NCI-H1092 (cell line): ENCODE measurements at places on chromosomes 3 and 15.

DNA sequence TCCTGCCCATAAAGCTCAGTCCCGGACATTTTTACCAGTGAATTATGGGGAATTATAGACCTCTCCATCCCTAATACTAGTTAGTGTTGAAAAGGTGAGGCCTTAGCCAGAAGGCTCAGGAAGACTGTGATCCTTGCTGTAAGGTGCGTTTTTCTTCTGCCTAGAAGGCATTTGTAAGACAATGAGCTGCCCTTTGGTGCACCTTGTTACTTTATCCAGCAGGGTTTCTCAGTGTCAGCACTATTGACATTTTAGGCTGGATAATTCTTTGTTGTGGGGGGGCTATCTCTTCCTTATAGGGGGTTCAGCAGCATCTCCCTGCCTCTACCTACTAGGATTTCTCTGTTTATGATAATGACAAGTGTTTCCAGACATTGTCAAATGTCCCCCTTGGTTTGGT lies 108.1 kb upstream of the ABHD17C start:
- DNase-seq, result no peak

DNA sequence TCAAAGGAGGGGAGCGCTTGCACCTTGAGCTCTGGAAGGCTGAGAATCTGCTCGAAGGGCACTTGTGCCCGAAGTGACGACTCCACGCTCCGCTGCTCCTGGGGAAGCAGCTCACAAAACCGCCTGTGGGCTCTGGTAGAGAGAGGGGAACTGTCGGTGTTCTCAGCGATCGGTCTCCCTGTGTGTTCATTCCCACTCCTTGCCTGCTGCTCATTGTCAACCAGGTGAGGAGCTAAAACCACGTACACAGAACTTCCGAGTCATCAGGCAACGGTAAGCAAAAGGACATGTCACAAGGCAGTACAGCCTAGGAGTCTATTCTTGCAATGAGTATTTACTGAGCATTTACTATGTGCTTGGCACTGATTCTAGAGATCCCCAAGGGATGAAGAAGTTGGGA lies 1.5 kb downstream of the CIB1 start:
- no peak for DNase-seq

GRCh38 chr3:194057570-194058188 lies 78.3 kb upstream of the HES1 start:
- DNase-seq, result no peak

GRCh38 chr15:89130201-89130600 lies 41.9 kb downstream of the ABHD2 start:
- DNase-seq, result no peak

DNA sequence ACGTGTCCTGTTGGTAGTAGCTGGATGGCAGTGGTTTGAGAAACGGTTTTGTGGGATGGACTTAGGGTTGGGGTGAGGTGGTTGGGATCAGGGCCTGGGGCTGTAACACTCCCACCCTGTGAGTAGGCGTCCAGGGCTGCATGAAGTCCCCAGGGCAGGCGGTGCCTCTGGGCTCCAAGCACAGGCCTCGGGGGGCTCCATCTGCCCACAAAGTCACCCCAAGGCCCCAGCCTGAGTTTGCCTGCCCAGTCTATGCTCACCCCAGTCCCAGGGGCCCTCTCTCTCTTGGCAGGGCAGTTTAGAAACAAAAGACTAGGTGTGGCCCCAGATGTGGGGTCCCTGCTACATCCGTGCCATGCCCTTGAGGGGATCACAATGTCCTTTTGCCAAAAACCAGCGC lies 86.9 kb upstream of the PRR23E start:
- DNase-seq, result no peak

DNA sequence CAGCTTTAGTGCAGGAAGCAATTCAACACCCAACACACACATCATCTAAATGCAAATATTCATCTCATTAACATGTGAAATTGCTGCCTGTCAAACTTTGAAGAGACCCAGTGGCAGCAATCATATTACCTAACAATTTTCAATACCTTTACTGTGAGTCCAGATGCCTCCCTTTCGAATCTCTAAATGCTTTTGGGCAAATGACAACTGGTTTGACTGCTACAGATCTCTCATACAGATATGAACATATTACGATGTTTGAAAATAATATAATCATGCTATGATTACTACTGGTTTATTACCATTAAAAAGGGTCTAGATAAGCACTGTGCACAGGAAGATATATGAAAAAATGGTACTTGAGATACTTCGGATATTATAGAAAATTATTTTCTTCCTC lies 137.9 kb downstream of the ADAMTS9 start:
- DNase-seq, result no peak

- DNase-seq, result no peak
Measured at GRCh38 chr3:188378786-188379185, 224.8 kb downstream of the LPP start.

DNA sequence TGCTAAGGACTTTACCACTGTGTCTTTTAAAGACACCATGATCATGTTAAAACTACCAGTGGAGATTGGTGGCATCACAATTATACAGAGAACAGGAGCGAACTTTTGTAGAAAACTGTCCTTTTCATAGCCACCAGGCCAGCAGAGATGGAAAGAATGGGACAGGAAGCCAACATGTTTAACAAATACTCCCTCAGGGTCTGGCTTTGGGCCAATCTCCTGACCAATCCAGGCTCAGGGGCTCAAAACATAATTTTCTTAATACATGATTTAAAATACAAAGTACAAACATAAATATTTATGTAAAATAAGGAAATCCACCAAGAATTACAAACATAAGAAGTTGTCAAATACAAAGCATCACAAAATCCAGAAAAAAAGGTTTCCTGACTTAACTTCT lies 266.0 kb downstream of the VPS13C start:
- DNase-seq, result no peak

DNA sequence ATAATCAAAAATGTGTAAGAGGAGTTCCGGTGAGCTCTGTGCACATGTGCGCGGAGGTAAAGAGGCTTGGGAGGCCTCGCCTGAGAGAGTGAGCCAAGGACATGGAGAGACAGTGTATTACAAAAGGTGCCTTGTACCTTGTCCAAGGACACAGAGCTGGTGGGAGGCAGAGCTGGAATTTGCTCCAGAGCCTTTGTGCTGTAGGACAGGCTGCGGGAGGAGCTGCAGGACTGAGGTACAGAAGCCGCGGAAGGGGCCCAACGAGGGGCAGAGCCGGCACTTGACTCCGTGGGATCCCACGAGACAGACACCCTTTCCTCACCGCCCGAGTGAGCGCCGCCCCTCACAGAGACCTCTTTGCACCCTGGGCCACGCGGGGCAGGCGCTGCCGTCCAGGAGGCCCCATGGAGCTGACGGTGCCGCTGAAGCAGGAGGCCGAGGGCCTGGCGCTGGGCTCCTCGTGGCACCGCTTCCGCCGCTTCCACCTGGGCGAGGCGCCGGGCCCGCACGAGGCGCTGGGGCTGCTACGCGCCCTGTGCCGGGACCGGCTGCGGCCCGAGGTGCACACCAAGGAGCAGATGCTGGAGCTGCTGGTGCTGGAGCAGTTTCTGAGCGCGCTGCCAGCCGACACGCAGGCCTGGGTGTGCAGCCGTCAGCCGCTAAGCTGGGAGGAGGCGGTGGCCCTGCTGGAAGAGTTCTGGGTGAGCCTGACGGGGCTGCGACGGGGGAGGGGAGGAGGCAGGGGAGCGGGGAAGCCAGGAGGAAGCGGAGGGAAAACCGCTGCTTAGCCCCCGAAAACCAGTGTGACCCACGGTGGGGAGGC lies 68.7 kb downstream of the SLTM start:
- no peak for DNase-seq

DNA sequence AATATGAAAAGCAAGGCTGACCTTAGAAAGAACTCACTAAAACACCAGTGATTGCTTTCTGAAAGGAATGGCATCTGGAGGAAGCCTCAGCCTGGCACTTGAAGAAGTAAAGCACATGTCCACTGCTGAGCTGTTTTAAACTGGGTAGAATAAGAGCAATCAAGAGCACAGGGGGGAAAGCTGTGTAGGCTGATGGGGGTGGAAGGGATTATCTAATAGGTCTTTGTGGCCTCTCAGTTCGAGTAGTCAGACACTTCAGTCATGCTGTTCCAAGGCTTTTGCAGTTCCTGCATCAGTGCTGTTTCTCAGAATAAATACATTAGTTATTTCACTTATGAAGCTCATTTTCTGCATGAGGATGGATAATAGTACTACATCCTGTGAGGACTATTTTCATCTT lies 22.6 kb downstream of the CCDC191 start:
- DNase-seq, result no peak
